ENCODE measurements at places on chromosomes 3 and 15.

GRCh38 chr3:158105710-158106253 is 438 bp downstream of the SHOX2 start:
- no peak for DNase-seq

- DNase-seq, result no peak
These were observed 26.2 kb downstream of the FANCD2OS start for GRCh38 chr3:10081871-10082270.

GRCh38 chr3:100023150-100023549 is 91.2 kb downstream of the FILIP1L start:
- no peak for DNase-seq

GRCh38 chr3:78737988-78738387 is 1029.8 kb downstream of the ROBO1 start:
- no peak for DNase-seq

DNA sequence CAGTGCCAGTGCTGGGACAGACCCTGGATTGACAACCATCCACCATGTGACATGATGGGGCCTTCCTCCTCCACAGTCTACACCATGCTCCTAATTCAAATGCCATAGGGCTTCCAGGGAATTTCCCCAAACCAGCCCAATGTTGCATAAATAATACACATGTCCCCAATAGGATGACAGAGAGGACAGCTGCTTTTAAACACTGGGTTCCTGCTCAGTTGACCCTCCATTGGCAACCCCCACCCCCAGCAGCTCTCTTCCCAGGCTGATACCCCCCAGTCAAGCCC is 28.3 kb upstream of the ATP2B2 start:
- no peak for DNase-seq

GRCh38 chr3:53806182-53807116 is 39.8 kb downstream of the CHDH start:
- DNase-seq, result no peak

DNA sequence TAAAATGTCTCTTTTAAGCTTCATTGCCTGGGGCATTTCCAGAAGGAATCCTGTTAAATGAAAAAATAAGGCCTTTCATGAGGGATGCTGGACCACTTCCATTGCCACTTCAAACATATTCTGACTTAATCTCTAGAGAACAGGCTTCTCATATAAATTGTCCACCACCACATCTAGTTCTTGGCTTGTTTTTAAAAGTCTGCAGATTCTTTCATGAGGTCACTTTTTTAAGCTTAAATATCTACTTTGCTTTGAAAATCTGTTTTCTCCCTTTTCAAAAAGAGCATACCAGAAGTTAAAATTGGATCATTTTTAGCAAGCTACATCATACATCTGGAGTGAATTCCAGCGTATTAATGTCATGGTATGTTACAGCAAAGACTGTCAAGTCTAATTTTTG is 131.6 kb downstream of the C3orf70 start:
- DNase-seq, result no peak

- DNase-seq, result no peak
These were observed 24.0 kb downstream of the ST8SIA2 start for GRCh38 chr15:92417716-92418115.

DNA sequence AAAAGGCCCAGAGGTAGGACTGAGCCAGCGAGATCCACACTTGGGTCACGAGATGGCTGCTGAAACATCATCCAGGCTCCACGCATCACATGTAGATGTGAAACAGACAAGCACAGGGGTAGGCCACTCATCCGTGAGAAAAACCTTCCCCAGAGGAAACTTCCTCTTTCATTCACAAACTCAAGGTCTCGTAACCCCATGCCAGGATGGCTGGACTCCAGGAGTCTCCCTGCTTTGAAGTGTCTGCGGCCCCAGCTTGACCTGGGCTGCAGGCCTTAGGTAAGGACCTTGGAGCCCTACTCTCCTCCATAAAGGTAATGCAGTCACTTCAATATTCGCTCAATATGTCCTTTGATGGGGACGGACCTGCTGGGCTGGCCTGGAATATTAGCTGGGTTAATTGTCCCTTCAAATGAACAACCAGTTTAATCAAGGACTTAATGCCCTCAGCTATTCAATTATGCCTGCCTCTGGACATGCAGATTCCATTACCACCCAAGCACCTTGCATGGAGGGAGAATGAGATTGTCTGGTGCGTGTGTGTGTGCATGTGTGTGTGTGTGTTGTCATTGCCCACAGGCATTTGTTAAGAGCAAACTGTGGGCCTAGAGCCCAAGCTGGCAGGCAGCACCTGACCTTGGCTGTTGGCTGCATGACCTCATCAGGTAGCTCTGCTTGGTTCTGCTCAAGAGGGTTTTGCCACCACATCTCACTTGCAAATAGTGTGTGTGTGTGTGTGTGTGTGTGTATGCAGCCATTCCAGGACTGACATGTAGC is 186.9 kb upstream of the TLE3 start:
- DNase-seq, result no peak

- no peak for DNase-seq
These were observed 677.1 kb upstream of the NR2F2 start for GRCh38 chr15:95653361-95653805.

- no peak for DNase-seq
These were observed 202.6 kb downstream of the MEX3B start for GRCh38 chr15:81843226-81843625.

- DNase-seq, result no peak
These were observed 210.6 kb upstream of the GADL1 start for GRCh38 chr3:31105011-31105410.
